Ecto neural progenitor cell (in vitro differentiated cells): ENCODE measurements at places on chromosomes 5 and 9.

DNA sequence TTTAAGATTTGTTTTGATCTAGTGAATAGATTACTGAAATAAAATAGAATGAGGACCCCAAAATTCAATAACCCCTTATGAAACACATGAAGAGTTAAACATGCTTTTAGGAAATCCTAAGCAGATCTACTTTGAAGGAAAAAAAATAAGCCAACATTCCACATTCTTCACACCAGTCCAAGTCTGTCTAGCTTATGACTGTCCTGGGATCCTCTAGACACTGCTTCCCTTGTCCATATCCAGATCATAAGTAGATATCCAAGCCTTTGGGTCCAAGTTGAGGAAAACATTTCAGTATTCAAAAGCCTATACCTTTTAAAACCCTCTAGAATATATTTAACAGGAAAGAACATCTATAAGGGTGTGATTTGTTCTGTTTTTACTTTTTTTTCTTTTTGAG lies 58.8 kb upstream of the MINAR2 start:
- no peak for DNase-seq

- no peak for DNase-seq
Observed at GRCh38 chr9:125794708-125795107, 47.5 kb downstream of the PBX3 start.

DNA sequence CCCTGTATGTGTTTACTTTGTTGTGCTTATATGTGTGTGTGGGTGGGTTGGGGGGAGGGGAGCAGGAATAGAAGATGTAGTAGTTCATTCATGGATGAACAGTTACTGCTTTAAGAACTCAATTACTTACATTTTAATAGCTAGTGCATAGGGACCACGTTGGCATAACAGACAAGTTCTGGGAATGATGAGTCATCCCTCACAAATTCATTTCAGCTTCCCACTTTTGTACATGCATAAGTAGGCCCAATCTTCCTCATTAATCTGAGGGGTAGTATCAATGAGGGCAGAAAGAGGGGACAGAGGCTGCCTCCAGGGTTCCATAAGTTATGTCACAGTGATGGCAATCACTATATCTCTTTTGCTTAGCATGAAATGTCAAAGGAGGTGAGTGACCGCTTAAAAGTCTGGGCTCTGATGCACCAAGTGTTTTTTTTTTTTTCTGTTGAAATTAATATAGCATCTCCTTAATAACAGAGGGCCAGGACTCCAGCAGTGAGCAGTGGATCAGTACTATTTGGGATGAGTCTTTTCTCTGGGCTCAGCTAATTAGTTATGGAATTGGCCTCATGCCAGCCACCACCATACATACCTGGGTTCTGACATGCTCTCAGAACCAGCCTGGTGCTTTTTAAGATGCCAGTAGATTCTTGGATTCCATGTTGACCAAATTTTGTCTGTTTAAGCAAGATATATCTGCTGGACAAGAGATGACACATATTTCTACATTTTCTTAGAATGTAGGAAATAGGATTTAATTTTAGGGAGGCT lies 37.1 kb downstream of the PRDM6 start:
- no peak for DNase-seq

DNA sequence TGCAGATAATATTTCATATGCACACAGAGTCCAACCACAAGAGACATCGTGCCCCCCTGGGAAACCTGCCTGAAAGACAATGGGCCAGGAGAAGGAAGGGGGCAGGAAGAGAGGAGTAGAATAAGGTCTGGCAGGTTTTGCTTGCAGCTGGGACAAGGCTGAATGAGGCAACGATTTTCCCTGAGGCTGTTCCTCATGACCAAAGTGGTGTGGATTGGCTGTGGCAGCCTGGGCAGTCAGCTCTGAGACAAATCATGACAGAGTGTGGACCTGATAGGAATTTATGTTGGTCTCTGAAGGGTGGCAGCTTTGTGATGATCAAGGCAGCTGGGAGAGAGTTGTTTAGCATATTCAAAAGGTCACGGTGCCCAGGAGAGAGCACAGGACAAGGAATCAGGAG lies 119.3 kb downstream of the NMUR2 start:
- no peak for DNase-seq

- no peak for DNase-seq
Observed at GRCh38 chr9:104604801-104605200, 626 bp downstream of the OR13C2 start.

- peak; percentile 38 for DNase-seq
Observed at GRCh38 chr9:113913426-113914195, 37.5 kb downstream of the ZNF618 start.

DNA sequence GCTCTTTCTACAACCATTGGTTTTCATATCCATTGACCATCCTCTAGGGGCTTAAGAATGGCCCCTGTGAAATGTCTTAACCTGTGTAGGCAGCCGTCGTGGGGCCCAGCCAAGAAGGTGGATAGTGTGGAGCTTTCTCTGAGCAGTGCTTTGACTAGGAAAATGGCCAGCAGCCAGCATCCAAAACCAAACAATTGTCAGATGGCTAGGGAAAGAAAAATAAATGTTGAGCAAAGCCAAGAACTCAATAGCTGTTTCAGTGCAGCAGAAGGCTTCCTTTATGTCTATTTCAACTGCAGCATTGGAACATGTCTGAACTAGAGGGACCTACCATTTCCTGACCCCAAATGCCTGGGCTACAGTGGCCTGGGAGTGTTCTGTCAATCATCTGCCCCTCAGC lies 374.9 kb downstream of the TLE4 start:
- no peak for DNase-seq

GRCh38 chr5:135171336-135171735 lies 137.3 kb upstream of the PITX1 start:
- no peak for DNase-seq

DNA sequence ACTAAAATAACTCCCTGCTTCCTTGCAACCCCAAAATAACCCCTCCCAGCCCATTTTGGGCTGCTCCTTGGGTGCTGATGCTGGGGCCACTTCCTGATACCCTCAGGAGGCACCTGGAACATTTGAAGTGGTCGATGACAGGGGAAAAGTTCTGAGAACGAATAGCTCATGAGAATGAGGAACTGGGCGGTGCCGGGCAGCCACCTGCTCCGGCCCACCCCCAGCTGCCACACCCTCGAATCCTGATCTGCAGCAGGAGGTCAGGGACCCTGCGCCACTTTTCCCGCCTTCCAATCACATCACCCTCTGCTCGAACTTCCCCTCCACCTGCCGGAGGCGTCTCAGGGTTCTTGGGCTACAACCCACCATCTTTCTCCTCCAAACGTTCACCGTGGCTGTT lies 19.7 kb downstream of the HRH2 start:
- no peak for DNase-seq

- DNase-seq: no peak
Observed at GRCh38 chr5:30392897-30393296, 800.6 kb upstream of the CDH6 start.

DNA sequence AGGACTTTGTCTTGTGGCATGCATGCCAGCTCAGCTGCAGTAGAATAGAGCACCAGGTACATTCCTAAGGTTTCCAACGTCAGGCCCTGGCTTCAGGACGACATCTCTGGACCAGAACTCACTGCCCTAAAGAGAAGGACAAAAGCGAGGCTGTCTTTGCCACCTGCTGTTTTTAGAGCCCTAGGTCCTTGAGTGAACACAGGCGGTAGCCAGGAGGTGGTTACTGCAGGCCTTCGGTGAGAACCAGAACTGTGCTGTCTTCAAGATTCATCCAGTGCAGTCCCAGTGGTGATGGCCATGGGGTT lies 288.9 kb upstream of the CDH18 start:
- DNase-seq: no peak

GRCh38 chr5:6384856-6385255 lies 6.5 kb upstream of the MED10 start:
- no peak for DNase-seq

DNA sequence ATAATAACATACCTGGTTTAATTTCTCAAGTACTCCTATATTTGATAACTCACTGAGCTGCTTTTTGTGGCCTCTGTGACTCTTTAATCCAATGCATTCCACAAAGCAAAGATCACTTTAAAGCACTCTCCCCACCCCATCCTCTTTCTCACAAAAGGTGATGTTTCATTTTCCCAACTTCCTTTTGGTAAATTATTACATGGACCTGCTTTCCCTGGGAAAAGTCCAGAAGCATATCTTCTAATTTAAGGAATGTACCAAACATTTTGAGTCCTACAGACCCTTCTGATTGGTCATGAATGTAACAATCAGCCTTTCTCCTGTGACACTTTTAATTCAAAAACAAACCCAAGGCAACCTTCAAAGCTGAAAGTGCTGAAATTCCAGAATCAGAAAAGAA lies 71.1 kb downstream of the MLLT3 start:
- DNase-seq: no peak

DNA sequence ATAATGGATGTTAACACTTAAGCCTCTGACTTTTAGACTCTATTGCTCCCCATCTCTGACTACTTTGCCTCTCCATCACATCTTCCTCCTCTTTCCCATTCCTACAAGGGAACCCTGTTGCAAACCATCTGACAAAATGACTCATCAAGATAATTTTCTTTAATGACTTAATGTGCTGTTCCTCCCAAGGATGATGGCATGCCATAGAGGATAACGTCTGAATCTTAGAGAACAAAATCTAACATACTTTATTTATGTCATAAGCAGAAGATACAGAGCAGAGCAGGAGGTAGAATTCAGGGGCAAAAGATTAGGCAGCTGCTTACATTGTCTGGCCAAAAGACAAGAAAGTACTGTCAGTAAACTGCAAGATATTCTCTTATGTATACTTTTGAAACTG lies 76.8 kb downstream of the FGF10 start:
- no peak for DNase-seq

GRCh38 chr5:63097286-63097685 lies 518.7 kb downstream of the LRRC70 start:
- DNase-seq: no peak

DNA sequence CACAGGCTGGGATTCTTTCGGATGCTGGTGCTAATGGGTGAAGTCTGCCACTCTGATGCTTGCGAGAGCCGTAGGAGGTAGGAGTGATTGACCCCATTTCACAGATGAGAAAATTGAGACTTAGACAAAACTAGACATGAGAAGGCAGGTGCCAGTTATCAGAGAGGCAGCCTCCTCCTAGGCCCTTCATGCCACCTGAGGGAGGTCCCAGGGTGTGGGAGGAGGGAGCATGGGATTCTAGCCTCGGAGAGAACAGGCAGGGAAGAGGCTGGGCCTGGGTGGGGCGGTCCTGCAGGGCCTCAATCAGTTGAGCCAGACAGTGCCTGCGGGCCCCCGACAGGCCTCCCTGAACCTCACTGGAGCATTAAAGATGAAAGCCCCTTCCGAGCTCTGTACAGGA lies 112.4 kb downstream of the COL23A1 start:
- no peak for DNase-seq

DNA sequence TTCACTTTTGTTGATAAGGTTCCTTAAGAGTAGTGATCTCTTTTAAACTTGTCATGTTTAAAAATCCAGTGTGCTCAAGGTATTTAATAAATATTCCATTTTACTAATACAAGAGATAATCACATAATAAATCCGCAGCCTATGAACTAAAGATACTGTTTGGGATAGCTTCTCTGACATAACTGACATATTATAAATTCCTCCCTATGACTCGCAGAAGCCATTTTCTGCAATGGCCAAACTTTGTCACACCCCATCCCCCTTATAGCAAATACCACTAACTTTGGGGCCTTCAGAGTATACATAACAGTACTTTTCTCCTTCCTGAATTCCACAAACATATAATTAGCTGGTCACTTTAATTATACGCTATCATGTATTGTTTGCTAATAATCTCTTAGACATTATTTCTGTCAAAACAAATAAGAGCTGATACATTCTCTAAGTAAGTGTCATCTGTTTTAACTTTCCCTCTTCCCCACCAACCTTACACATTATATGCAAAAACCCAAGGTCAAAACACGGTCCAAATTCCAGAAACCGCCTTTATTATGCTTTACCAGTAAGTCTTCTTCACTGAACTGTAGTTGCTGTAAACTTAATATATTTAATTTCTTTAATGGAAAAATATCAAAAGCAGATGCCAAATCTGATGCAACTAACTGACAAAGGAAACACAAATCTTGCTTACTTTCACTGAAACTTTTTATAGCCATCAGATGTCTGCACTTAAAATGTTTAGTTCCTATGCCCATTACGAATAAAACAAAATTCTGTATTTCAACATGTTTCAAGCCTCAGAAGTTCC lies 971 bp downstream of the TMEM267 start:
- no peak for DNase-seq

GRCh38 chr9:2343756-2344155 lies 277.8 kb upstream of the VLDLR start:
- no peak for DNase-seq

GRCh38 chr5:54803471-54804011 lies 181.9 kb downstream of the ESM1 start:
- DNase-seq: no peak

DNA sequence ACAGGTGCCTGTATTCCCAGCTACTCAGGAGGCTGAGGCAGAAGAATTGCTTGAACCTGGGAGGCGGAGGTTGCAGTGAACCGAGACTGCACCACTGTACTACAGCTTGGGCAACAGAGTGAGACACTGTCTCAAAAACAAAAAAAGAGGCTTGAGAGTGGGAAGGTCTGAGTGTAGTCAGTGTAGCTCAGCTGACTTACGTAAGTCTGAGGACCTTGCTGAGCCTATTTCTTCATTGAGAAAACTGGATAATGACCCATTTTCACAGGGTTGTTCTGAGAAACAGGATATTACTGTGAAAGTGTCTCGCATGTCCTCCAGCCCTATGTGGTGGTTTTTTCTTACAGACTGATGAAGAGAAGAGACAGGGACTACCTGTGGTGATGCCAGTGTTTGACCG lies 66.7 kb downstream of the WDR41 start:
- no peak for DNase-seq

DNA sequence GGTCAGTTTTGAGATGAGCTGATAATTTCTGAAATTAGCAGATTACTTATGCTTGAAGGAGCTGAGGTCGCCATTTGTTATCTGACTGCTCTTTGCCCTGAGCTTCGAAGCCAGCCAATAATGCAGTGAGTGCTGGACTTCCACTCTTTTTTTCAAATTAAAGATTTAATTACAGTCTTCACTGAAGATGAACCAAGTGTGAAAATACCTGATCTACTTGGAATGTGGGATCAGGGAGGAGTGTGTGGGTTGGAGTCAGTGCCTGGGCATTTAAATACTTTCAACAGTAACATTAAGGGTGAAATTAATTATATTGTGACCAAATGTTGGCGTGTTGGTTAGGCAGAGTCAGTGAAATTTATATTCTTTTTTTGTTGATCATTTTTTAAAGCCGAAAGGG lies 23.9 kb upstream of the DMRT3 start:
- DNase-seq: no peak
